ENCODE measurements at places on chromosomes 1 and 21.

GRCh38 chr1:1199141-1199960 is 7.0 kb downstream of the TNFRSF18 start:
- DNase-seq, result no peak

- no peak for DNase-seq
Measured at GRCh38 chr1:33338440-33339211, 17.7 kb upstream of the A3GALT2 start.

DNA sequence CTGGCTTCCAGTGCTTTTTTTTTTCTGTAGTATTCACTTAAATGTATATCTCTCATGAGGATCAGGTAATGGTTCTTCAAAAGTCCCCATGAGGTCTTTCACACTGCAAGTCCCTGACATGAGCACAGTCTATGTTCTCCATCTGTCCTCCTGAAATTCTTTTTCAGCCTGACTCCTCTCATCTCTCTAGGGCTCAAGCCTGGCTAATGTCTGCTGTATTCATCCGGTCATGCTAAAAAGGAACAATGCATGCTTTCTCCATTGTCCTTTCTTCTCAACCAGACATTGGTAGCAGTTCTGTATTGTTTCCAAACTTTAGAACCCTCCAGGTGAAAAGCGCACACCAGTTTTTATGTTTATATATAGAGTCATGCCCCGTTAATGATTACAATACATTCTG is 368.3 kb upstream of the OLFM3 start:
- DNase-seq, result no peak

GRCh38 chr1:181763736-181764135 is 280.4 kb downstream of the CACNA1E start:
- DNase-seq, result no peak

GRCh38 chr1:223634423-223634822 is 31.1 kb downstream of the CAPN8 start:
- no peak for DNase-seq

Data from GM10248 (cell line).